ENCODE measurements at places on chromosomes 1 and 21.

GRCh38 chr1:3418600-3418999 lies 35.9 kb upstream of the ARHGEF16 start:
- DNase-seq: no peak

GRCh38 chr1:208254376-208254775 lies 10.2 kb upstream of the PLXNA2 start:
- DNase-seq: no peak

- DNase-seq: peak; percentile 76
Measured at GRCh38 chr1:8348777-8349472, 31.0 kb downstream of the SLC45A1 start.

GRCh38 chr1:220556641-220557040 lies 28.7 kb downstream of the MARK1 start:
- DNase-seq: no peak

DNA sequence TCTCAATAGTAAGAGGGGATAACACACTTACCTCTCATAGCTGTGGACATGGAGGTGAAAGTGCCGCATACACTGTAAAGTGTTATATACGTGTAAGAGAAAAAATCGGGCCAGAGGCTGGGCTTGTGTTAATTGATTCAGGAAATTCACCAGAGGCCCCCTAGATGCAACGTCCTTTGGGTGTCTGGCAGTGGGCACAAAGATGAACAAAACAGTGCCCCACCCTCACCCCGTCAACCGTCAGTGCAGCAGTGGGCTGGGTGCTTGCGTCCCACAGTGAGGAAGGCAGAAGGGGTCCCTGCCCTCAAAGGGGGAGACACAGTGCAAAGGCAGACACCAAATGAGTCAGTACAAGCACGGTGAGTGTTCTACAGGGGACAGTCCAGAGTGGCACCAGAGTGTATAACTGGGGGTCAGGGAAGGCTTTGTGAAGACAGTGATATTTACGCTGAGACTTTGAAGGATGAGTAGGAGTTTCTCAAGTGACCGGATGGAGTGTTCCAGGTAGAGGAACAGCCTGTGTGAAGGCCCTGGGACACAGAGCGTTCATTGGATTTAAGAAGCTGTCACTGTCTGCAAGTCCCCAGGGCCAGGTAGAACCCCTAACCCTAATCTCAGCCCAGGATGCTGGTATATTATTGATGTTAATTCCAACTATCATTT lies 6.6 kb upstream of the MTFR1L start:
- no peak for DNase-seq

DNA sequence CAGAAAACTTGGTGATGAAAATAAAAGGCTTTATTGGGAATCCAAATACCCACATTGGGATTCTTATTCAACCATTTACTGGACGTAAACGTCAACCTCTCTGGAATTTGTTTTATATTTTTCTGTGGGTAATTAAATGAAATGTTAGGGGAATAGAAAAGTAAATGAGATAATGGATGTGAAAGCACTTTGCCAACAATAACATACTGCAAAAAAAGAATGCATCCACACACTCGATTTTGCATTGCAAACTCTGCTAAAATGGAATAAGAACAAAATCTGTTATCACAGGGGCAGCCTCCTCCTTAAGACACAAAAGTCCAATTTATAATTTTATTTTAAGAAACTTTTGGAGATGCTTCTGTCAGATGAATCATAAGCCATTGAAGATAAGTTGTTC lies 88.4 kb downstream of the ERG start:
- DNase-seq: no peak

GRCh38 chr21:45074818-45075595 lies 627 bp downstream of the ADARB1 start:
- DNase-seq: peak; percentile 35

GRCh38 chr1:243413431-243414151 lies 157.8 kb downstream of the SDCCAG8 start:
- no peak for DNase-seq

- no peak for DNase-seq
Measured at GRCh38 chr1:43824795-43825194, 108.8 kb upstream of the ARTN start.

- DNase-seq: no peak
Measured at GRCh38 chr1:218164111-218164929, 120.8 kb upstream of the RRP15 start.

DNA sequence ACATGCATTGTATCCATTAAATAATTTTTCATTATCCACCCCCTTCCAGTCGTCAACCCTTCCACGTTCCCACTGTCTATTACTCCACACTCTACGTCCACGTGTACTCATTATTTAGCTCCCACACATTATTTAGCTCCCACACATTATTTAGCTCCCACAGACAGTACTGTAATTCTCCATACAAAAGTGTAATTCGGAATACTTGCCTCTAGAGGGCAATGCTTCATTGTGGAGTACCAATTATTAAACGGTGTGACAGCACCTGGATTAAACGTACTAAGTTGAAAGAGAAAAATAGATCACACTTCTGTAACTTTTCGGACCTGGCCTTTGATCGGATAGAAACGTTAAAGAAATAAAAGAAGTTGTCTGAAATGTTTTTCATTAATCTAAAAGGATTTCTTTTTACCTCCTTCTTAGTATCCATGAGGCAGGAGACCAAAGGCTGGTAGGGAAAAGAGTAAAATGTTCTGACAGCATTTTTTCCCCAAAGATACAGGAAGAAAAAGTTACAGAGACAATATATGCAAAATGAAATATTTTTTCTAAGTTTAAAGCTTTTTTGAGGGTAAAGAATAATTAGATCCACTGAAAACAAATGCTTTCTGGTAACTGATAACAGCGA lies 99.2 kb downstream of the LHX8 start:
- no peak for DNase-seq

GRCh38 chr1:198519639-198520501 lies 20.6 kb downstream of the ATP6V1G3 start:
- DNase-seq: no peak

- DNase-seq: no peak
Measured at GRCh38 chr21:38250991-38251418, 5.8 kb upstream of the KCNJ15 start.

DNA sequence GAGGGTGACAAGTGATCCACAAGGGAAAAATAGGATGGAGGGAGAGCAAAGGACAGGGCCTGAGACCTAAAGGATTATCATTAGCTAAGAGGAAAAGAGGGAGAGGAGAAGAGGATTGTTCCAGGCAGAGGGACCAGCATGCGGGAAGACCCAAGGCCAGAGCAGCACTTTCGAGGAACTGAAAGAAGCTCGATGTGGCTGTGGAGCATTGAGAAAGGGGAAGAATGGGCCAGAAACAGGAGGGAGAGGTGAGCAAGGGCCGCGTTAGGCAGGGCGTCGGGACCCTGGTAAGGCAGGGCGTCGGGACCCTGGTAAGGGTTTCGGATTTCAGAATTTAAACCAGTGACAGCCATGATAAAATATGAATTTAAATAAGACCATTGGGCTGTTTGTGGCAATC lies 22.8 kb upstream of the CSF1 start:
- no peak for DNase-seq

DNA sequence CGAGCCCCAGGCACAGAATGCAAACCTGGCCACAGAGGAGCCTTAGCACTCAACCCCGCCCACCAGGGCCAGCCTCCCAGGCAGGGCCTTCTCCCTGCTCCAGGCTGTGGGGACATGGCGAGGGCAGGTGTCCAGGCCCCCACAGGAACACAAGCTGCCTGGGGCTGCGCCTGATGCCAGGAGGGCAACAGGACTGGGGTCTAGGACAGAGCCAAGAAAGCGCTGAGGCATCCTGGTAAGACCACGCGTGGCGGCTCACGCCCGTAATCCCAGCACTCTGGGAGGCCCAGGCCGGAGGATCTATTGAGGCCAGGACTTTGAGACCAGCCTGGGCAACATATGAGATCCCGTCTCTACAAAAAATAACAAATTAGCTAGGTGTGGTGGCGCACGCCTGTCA lies 59.1 kb downstream of the MEGF6 start:
- no peak for DNase-seq

DNA sequence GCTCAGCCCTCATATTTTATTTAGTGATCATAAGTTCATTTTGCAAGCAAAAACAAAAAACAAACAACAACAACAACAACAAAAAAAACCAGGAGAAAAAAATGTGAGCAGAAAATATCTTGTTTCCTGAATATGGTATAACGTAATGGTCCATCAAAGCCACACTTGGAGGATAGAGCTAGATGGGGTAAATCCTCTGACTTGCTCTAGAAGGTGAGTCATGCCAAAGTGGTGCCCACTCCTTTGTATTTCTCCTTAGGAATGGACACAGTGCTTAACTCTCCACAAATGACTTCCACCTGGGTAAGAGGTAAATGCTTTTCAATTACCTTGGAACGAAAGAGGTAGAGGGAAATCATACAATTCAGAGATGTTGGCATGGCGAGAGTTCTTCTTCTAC lies 20.6 kb downstream of the PROX1 start:
- no peak for DNase-seq

- no peak for DNase-seq
Measured at GRCh38 chr1:188364927-188365449, 1536.2 kb downstream of the PLA2G4A start.

GRCh38 chr1:231855361-231855760 lies 228.8 kb downstream of the DISC1 start:
- no peak for DNase-seq
